ENCODE measurements at places on chromosomes 16 and 17.
A peak's percentile ranks its signal among the peaks of the same experiment; 100 is the strongest.

GRCh38 chr17:38410201-38410600 is 18.1 kb upstream of the ARHGAP23 start:
- DNase-seq: no peak

DNA sequence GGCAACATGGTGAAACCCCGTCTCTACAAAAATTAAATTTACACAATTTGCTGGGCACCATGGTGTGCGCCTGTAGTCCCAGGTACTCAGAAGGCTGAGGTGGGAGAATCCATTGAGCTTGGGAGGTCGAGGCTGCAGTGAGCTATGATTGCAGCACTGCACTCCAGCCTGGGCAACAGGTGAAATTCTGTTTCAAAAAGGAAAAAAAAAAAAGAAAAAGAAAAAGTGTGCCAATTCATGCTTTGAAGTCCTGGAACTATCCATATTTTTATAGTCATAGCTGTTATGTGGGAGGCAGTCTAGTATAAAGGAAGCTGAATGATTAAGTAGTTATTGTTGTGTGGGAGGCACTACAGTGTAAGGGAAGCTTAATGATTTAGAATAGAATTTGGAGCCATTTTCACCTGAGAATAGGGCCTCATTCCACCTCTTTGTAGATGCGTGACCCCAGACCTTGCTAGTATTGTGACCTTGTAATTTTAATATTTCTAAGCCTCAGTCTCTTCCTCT is 31.6 kb downstream of the IQCK start:
- no peak for DNase-seq

DNA sequence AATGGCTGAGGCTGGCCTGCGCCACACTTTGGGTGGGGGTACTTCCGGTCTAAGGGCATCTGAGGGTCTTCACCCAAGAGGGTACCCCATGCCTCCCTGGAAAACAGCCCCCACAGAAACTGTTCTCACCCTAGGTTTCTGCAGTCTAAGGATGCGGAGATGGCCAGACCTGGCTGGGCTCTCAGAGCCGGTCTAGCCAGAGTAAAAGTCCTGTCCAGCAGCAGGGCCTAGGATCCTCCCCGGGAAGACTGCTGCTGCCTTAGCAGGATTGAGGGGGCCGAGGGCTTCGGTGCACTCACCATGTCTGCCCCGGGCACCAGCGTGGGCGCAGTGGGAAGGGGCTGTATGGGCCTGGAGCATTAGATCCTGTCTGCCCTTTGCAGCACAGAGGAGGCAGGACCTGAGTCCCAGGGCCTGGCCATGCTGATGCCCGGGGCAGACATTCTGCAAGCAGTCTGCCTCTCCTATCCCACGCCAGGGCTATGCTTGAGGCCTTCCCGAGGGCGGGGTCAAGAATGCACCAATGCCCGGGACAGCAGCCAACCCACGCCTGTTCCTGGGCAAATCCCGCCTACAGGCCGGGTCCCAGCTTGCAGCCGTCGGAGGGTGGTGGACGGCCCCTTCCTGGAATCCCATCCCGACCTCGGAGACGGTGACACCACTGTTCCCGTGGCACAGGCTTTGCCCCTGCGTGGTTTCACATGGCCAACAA is 54.7 kb downstream of the CBFA2T3 start:
- DNase-seq: no peak

- no peak for DNase-seq
These were observed 414.9 kb downstream of the TMEM114 start for GRCh38 chr16:8175411-8175810.

DNA sequence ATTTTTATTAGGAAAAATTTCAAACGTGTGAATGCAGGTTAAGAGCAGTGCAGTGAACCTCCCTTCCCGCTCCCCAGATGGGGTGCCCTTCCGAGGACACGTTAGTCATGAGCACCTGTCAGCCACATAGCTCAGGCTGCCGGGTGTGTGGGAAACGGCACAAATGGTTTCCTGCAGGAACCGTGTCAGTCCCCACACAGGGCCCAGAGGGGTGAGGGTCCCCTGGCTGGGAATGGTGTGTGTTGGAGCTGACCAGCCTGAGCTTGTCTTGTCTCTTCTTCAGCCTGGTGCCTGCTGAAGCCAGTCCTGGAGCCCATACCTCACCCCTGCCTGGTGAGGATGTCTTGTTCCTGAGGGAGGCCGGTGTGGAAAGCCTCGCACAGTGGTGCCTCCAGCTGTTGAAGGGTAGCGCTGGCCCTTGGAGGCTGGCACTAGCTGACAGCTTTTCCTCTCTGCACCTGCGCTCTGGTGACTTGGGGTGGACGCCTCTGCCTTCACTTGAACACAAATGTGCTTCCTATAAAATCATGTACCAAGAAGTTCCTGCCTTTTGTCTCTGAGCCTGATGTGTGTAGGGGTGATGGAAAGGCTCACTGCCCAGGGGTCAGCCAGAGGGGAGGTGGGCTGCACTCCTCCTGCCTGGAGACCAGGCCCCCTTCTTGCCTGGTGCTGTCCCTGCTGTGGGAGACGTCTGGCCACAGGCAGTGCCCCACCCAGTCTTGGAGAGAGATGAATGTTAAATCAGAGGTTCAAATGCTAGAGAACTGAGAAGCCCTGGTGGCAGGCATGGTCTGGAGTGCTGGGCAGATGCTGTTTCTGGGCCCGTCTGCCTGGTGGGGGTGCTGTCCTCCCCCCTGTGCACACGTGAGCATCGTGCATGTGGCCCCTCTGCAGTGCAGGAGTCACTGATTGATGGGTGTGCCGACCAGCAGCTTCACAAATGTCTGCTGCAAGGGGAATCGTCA is 102.6 kb upstream of the ZNF750 start:
- no peak for DNase-seq

DNA sequence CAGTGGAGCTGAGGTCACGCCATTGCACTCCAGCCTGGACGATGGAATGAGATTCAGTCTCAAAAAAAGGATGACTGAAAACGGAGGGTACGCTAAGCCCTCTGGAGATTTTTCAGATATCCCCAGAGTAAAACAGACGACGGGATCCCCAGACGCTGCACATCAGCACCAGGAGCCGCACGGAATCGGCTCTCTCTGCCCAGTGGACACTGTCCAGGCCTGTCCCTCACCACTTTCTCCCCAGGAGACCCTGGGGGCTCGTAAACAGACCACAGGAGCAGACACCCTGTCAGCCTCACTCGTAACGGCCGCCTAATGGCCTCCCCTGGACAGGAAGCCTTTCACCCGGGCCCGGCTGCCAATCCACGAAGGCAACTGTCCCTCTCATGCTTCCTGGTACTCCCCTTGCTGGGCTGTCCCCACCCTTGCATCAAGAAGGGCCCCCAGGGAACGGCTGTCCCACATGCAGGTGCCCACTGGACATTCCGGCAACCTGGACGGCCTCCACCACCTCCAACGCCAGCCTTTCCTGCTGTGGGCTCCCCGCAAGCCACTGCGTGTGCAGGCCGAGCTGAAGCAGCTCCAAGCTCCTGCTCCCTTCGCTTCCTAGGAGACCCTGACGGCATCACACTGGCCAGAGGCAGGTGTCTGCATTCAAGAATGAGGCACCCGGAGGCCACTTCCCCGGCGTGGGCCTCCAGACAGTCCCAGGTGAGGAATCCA is 74.3 kb downstream of the TIMM22 start:
- no peak for DNase-seq

DNA sequence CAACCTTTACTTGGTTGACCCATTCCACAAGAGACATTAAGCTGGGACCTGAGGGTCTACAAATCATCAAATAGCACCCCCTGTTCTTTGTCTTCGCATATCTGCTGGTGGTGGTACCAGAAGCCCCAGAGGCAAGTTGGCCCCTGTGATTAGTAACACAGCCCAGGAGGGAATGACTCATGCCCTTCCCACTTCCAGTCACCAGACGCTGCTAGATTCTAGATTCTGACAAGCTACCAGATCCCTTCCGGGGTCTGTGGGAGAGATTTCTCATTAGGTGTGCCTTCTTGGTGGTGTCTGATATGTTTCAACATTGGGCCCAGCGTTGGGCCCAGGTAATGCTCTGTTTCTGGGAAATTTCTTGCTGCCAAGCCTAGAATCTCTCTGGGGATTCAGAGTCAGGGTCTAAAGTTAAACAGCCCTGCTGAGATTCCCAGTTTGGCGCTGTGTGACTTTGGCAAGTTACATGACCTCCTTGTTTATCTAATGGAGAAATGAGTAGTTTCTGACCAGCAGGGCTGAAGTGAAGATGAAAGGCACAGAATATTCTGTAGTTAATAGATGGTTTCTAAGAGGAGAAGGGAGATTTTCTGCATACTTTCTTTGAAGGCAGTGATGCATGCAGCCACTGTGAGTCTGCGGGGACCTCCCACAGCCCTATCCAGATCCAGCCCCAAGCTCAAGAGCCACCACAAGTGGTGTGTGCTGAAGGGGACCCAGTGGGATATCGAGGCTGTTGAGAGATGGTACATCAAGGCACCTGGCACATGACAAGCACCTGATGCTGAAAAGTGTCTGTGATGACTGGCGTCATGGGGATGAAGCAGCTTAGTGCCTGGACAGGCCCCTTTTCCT is 3.9 kb downstream of the TRPV2 start:
- DNase-seq: peak; percentile 57

GRCh38 chr16:84005391-84005790 is 37.2 kb downstream of the SLC38A8 start:
- DNase-seq: no peak

DNA sequence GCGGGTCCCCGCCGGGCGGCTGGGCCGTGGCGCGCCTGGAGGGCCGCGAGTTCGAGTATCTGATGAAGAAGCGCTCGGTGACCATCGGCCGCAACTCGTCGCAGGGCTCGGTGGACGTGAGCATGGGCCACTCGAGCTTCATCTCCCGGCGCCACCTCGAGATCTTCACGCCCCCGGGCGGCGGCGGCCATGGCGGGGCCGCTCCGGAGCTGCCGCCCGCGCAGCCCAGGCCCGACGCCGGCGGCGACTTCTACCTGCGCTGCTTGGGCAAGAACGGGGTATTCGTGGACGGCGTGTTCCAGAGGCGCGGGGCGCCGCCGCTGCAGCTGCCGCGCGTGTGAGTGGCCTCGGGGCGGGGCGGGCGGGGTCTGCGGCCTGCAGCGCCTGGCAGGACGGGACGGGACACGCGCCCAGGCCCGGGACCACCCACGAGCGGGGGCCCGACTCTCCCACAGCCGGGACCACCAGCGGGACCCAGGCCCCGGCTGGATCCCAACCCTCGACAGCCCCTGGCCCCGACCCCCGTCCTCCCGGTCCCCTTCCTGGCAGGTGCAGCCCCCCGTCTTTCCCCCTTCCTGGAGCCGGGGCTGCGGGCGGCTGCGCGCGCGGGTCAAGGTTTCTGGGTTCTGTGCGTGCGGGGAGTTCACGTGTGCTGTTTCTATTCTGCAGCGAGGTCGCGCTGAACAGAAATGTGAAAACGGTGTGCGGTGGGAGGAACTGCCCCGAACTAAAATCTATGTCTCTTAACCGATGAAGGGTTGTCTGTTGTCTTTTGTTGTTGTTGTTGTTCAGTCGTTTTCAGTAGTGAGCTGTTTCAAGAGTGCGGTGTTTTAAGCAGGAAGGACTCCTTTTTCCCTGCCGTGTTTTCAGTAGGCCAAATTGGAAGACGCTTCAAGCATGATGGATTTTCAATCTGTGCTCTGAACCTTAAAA is 705 bp downstream of the FOXK2 start:
- DNase-seq: peak; percentile 45

- DNase-seq: no peak
These were observed 7.5 kb downstream of the TBX6 start for GRCh38 chr16:30084096-30084815.

- no peak for DNase-seq
These were observed 37.8 kb downstream of the PAFAH1B1 start for GRCh38 chr17:2631211-2631610.

DNA sequence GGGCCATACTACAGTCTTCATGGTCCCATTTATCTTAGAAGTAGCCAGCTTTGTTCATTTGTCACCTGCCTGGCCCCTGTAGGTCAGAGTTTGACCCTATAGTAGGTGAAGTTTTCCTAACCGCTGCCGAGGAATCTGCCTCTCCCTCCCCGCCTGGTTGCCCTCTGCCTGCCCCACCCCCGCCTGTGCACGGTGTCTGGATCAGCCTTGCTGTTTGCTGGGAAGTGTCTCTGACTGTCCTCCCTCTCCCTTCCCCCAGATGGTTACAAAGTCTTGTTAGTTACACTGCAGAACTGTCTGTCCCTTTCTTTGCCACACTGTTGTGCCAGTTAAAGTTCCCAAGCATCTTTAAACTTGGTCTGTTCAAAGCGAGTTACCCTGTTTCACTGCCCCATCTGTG is 5.7 kb downstream of the UBFD1 start:
- no peak for DNase-seq

- no peak for DNase-seq
These were observed 25.3 kb downstream of the RPH3AL start for GRCh38 chr17:327296-327695.

GRCh38 chr16:26709754-26710153 is 357.0 kb upstream of the C16orf82 start:
- no peak for DNase-seq

DNA sequence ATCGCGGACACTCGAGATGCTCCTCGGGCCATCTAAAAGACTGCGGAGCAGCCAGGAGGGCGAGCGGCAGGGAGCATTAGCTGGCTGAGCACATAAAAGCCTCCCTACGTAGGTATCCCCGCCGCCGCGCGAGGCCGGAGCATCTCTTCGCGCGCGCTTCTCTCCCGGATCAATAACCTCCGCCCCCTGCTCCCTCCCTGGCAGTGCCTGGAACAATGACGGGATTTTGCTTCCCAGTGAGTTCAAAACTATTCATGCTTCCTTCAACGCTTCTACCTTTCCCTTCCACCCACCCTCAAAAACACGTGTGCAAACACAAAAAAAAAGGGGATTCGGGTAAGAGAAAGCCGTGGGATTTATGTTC is 984 bp downstream of the CENPV start:
- peak; percentile 49 for DNase-seq

GRCh38 chr16:13633391-13633861 is 286.5 kb upstream of the ERCC4 start:
- DNase-seq: no peak

DNA sequence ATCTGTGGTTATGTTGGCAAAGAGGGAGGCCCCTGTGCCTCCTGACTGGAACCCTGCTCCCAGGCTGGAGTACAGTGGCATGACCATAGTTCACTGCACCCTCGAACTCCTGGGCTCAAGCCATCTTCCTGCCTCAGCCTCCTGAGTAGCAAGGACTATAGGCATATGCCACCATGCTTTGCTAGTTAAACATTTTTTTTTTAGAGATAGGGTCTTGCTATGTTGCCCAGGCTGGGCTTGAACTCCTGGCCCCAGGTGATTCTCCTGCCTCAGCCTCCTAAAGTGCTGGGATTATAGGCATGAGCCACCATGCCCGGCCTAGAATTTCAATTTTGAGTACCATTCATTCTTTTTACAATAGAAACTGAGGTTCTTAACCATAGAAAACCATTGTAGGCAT is 21.2 kb upstream of the ITGB3 start:
- DNase-seq: no peak
